Ovary (tissue), 10 donors: ENCODE measurements at places on chromosomes 4 and X.
A peak's percentile ranks its signal among the peaks of the same experiment; 100 is the strongest.

DNA sequence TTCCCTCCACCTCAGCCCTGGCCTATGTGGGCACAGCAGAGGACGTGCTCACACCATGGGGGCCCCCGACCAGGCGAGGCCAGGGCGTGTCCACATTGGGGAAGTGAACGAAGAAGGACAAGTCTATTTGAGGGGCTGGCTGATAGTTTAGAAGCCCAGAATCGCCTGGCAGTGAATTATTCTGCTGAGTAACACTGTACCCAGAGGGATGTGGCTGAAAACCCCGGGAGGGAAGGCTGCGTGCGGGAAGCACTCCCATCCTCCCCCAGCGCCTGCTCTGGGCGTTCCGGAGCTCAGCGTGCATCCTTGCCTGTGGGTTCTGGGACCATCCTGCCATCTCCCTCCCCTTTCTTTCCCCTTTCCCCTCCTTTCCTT is 66.6 kb downstream of the TRMT44 start:
- DNase-seq, result peak; percentile 70

GRCh38 chr4:127503111-127503510 is 129.6 kb upstream of the INTU start:
- no peak for DNase-seq

GRCh38 chr4:54363037-54363436 is 133.9 kb downstream of the PDGFRA start:
- no peak for DNase-seq

DNA sequence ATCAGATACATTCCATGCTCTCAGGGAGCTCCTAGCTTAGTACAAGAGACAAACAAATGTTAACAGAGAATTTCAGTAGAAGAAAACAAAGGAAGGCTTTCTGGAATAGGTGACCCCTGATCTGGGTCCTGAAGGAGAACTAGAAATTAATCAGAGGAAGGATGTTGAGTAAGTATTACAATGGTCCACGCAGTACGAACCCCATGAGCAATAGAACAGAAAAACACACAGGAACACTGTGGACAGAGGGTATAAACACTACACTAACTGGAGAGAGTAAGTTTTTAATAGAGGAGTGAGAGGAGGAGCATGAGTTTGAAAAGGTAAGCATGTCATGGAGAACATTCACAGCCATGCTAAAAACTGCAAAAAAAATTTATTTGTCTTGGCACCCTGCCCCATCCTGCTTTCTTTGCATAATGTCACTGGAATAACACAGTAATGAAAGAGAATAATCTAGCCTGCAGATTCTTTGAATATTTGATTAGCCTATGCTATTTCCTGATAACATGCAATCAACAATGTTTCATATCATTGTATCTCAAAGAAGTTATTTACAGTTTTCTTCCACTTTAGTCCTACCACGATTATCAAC is 140.3 kb upstream of the ZXDB start:
- no peak for DNase-seq

GRCh38 chr4:52907510-52907909 is 45.4 kb downstream of the RASL11B start:
- no peak for DNase-seq

- DNase-seq, result peak; percentile 37
These were observed 1.4 kb downstream of the PLXNB3 start for GRCh38 chrX:153765138-153766079.

GRCh38 chr4:513327-513726 is 14.3 kb downstream of the PIGG start:
- DNase-seq, result no peak

GRCh38 chr4:107939307-107939706 is 8.0 kb downstream of the CYP2U1 start:
- DNase-seq, result no peak

- no peak for DNase-seq
These were observed 21.1 kb downstream of the RNF4 start for GRCh38 chr4:2489841-2490552.

DNA sequence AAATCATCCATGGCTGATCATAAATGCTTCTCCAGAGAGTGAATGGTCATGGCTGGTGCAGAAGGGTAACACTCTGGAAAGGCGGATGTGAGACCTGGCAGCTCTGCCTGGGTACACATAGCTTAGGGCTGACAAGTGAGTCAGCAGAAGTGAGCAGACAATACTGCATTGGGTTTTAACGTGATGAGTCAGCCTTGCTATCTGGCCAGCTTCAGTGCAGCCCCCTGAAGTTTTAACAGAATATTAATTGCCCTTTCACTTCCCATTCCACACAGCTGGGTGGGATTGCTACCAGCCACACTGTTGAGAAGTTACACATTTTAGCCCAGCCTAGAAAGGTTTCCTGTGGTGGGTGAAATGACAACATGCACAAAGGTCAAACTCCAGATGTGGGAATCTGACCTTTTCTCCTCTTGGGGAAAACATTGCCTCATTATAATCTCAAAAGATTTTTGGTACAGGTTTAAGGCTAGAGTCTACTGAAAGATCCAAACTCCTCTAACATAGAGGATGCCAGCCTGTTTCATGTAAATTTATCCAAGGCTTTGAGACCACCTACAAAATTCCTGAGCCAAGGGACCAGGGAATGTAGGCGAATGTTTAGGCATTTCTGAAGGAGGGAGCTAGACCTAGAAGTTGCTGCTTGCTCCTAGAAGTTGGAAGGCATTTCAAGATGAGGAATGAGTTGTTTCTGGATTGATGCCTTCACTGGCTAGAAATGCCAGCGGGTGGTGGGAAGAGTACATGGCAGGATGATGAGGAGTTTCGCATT is 230.3 kb upstream of the PGRMC2 start:
- peak; percentile 61 for DNase-seq
